Thymus (tissue), 14 donors: ENCODE measurements at places on chromosomes 3 and 15. TPM values are rescaled to one million over a fixed set of nuclear protein-coding genes. Genes with fewer than 3 reads are reported as not detected.

SLC51A gene
- 0.66 TPM for total RNA-seq

GRCh38 chr15:27993996-27994780 lies 104.9 kb downstream of the OCA2 start:
- H3K36me3 ChIP-seq, result no peaks in the 10 kb centered on the region
- H3K27ac ChIP-seq, result no peak overlapping the region
- no peaks in the 10 kb centered on the region for H3K4me1 ChIP-seq
- H3K4me3 ChIP-seq, result no peak overlapping the region
- no peaks in the 10 kb centered on the region for H3K27me3 ChIP-seq
- DNase-seq, result no peak

CCDC32 gene
- 21.2 TPM for total RNA-seq

MUSTN1 gene
- total RNA-seq, result 0.85 TPM

GRCh38 chr15:66798426-66799061 lies 96.5 kb downstream of the SMAD6 start:
- no peaks in the 10 kb centered on the region for H3K27me3 ChIP-seq
- H3K27ac ChIP-seq, result no peak overlapping the region
- H3K4me1 ChIP-seq, result no peaks in the 10 kb centered on the region
- H3K36me3 ChIP-seq, result no peaks in the 10 kb centered on the region

UQCC5 gene
- total RNA-seq, result 15.5 TPM

DNA sequence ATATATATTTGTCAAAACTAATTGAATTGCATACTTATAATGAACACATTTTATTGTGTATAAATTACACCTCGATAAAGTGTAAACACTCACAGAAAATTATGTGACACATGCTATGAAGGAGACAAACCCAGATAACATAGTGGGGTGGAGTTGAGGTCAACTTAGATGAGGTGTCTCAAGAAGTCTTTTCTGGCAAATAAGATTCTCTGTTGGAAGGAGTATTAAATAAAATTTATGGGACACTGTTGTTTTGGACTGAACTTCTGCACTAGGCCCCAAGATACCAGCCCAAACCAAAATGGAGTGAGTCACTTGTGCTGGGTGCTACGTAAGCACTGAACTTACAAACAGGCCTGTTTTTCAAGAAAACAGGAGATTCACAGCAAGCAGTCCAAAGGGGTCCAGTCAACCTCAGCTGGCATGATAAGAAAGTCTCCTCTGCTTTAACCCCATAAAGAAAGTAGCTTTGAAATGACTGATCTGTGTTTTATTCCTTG lies 18.7 kb downstream of the ACTC1 start:
- H3K27ac ChIP-seq, result no peak overlapping the region
- no peaks in the 10 kb centered on the region for H3K4me1 ChIP-seq
- no peak overlapping the region for H3K4me3 ChIP-seq
- no peaks in the 10 kb centered on the region for H3K36me3 ChIP-seq
- no peaks in the 10 kb centered on the region for H3K27me3 ChIP-seq

DNA sequence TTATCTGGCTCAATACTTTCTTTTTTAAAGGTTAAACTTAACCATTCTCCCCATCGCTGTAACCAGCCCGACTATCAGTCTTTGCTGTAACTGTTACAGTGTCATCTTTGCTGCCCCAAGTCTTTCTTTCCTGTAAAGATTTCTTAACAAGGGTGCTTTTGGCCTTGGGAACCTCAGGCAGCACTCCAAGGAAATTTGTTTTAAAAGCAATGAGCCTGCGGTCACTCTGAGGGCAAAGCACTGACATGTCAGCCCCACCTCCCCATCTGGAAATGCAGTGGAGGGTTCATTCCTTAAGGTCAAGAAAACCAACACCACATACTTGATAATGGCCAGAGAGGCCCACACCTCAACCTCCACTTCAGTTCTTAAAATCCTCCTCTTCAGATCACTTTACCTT lies 3.2 kb downstream of the TRANK1 start:
- H3K27me3 ChIP-seq, result no peaks in the 10 kb centered on the region
- DNase-seq, result no peak
- H3K27ac ChIP-seq, result no peak overlapping the region
- H3K4me1 ChIP-seq, result peaks cover 2% of the 10 kb centered on the region

DNA sequence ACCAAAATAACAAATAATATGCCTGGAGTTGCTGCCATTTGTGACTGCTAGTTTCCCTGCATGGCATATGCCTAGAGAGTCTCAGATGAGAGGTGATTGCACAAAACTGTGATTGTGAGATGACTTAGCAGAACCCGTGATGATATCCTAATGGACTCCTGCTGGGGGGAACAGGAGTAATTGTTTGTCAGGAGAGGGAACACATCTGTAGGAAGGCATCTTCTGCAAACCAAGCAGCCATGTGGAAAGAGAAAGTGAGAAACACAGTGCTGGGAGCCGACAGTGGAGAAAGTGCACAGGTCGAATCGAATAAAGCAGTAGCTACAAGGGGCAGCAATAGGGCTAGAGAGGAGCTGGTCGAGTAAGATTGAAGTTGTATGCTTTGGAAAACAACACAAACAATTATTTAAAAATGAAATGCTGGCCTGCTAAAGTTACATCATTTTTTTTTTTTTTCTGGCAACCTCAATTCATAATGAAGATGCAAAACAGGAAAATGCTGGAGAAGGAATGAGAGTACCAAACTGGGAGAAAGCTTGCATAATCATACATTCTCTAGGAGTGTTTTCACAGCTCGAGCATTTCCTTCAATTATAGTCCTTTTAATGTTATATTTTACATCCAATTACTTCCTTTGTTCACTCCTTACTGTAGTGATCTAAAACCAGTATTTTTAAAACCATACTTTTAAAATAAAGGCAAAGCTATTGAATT lies 494.2 kb upstream of the AGTR1 start:
- H3K27me3 ChIP-seq, result no peaks in the 10 kb centered on the region
- H3K4me1 ChIP-seq, result no peaks in the 10 kb centered on the region
- H3K27ac ChIP-seq, result no peak overlapping the region
- H3K4me3 ChIP-seq, result no peak overlapping the region

GRCh38 chr15:85890620-85890980 lies 95.9 kb upstream of the KLHL25 start:
- H3K36me3 ChIP-seq, result no peaks in the 10 kb centered on the region
- no peak overlapping the region for H3K4me3 ChIP-seq
- no peak for DNase-seq
- no peaks in the 10 kb centered on the region for H3K4me1 ChIP-seq
- no peak overlapping the region for H3K27ac ChIP-seq

- no peaks in the 10 kb centered on the region for H3K27me3 ChIP-seq
- H3K27ac ChIP-seq, result no peak overlapping the region
- no peak overlapping the region for H3K4me3 ChIP-seq
- DNase-seq, result no peak
- H3K4me1 ChIP-seq, result no peaks in the 10 kb centered on the region
Measured at GRCh38 chr3:106333911-106334618, 465.3 kb upstream of the CBLB start.

GRCh38 chr15:70569714-70570231 lies 193.6 kb downstream of the UACA start:
- no peaks in the 10 kb centered on the region for H3K27me3 ChIP-seq
- no peaks in the 10 kb centered on the region for H3K36me3 ChIP-seq
- H3K4me1 ChIP-seq, result no peaks in the 10 kb centered on the region
- no peak overlapping the region for H3K27ac ChIP-seq
- DNase-seq, result no peak
- no peak overlapping the region for H3K4me3 ChIP-seq

FHIT gene
- 13.2 TPM for total RNA-seq

DNA sequence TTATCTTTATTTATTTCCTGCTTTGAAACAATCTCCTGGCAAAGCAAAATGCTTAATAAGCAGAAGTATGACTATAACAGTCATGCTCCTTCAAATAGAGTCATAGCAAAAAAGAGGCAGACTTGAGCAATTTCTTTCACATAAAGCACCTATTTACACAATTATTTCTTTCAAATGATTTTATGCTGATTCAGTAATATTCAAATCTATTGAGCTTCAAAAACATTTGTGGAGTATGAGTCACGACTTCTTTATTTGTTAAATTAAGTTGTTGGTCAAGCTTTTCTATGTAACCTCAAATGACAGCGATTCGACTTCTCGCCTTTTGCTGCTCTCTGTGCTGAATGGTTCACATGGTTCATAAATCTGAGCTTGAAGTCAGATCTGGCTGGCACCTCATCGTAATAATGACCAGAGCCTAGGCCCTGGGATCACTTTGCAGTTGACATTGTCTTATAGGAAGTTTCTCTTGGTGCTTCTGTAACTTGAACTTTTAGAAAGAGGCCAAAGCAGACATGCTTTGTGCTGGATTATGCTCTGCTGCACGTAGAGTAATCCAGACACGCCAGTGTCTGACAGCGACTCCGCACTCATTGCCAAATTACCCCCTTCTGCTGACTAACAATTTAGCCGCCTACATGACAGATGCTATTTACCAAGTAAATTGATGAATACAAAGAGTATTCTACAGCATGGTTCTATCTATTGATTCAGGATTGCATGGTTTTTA lies 139.0 kb downstream of the MCTP2 start:
- H3K27ac ChIP-seq, result no peak overlapping the region
- no peak for DNase-seq
- H3K27me3 ChIP-seq, result no peaks in the 10 kb centered on the region
- H3K36me3 ChIP-seq, result no peaks in the 10 kb centered on the region
- H3K4me1 ChIP-seq, result no peaks in the 10 kb centered on the region
- no peak overlapping the region for H3K4me3 ChIP-seq

DNA sequence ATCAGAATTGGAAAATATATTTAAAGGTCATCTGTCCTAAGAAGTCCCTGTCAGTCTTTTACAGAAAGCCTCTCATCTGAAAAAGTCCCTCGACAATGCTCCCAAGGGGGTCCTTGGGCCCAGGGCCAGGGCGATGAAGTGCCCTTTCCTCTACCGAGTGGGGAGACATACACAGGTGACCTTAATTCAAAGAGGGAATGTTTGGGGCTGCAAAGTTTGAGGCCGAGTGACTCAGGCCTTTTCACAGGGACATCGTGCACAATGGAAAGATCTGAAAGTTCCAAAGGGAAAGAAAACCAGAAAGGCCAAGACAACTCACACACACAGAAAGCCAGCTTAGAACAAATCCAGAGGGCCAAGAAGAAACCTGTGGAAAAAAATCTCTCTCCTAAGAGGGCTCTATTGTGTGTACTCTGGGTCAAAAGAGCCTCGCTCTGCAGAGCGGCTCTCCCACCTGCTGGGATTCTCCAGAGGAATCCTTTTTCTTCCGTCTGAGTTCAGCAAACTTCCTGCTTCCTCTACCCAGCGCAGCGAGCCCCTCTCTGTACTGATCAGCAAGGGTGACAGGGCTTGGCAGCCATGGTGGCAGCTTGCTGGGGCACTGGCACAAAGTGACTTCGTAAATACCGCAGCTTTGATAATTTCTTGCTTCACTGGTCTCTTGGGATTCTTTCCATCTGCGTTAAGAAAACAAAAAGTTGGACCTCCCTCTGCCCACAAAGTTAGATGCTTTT lies 259.1 kb downstream of the OPA1 start:
- H3K27ac ChIP-seq, result no peak overlapping the region
- no peak overlapping the region for H3K4me3 ChIP-seq
- no peak for DNase-seq
- no peaks in the 10 kb centered on the region for H3K36me3 ChIP-seq

DNA sequence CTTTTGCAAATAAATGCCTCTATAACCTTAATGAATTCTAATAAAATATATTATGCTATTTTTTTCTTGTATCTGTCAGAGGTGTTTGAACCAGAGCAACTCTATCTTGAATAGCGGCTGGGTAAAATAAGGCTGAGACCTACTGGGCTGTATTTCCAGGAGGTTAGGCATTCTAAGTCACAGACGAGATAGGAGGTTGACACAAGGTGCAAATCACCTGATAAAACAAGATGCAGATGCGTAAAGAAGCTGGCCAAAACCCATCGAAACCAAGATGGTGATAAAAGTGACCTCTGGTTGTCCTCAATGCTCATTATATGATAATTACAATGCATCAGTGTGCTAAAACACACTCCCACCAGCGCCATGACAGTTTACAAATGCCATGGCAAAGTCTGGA lies 990.7 kb downstream of the FHIT start:
- no peak overlapping the region for H3K4me3 ChIP-seq
- DNase-seq, result no peak
- H3K27me3 ChIP-seq, result no peaks in the 10 kb centered on the region
- H3K4me1 ChIP-seq, result peaks cover 13% of the 10 kb centered on the region
- no peak overlapping the region for H3K27ac ChIP-seq

CCR8 gene
- total RNA-seq, result 1.8 TPM

DNA sequence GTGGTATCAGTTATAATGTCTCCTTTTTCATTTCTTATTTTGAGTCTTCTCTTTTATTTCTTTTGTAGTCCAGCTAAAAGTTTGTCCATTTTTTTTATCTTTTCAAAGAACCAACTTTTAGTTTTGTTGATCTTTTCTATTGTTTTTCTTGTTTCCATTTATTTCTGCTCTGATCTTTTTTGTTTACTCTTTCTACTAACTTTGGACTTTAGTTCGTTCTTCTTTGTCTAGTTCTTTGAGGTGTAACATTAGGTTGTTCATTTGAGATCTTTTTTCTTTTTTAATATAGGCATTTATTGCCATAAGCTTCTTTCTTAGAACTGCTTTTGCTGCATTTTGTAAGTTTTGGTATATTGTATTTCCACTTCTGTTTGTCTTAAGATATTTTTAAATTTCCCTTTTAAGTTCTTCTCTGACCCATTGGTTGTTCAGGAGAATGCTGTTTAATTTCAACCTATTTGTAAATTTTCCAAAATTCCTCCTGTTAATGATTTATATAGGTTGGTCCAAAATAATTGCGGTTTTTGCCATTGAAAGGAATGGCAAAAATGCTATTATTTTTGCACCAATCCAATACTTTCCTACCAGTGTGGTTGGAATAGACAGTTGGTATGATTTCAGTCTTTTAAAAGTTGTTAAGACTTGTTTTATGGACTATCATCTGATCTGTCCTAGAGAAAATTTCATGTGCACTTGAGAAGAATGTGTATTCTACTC lies 51.2 kb downstream of the KAT2B start:
- H3K4me3 ChIP-seq, result no peak overlapping the region
- no peaks in the 10 kb centered on the region for H3K27me3 ChIP-seq
- no peak for DNase-seq
- peaks cover 11% of the 10 kb centered on the region for H3K36me3 ChIP-seq
- H3K4me1 ChIP-seq, result no peaks in the 10 kb centered on the region

CCR3 gene
- 0.33 TPM for total RNA-seq

DNA sequence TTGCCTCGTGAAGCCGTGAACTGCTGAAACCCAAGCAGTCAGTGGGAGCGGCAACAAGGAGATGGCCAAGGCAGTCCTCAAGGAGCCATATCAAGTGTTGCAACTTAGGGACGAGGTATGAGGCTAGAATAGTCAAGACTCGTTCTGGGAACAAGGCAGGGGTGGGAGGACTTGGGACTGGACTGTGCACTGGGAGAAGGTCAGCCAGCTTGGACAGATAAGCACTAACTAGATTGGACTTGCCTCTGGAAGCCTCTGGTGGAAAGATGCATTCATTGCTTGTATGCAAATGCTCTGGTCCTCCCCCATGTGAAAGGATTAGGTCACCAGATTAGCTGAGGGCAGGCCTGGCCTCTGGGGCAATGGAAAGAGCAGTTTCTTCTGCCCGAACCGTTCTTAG lies 123.3 kb upstream of the CTNNB1 start:
- no peaks in the 10 kb centered on the region for H3K4me1 ChIP-seq
- H3K27ac ChIP-seq, result no peak overlapping the region
- no peaks in the 10 kb centered on the region for H3K36me3 ChIP-seq
- H3K27me3 ChIP-seq, result no peaks in the 10 kb centered on the region
- no peak for DNase-seq

POLQ gene
- 7.9 TPM for total RNA-seq

RHOV gene
- total RNA-seq, result 3.4 TPM
